ENCODE measurements at places on chromosomes 6 and 20. TPM values are rescaled to one million over a fixed set of nuclear protein-coding genes. Genes with fewer than 3 reads are reported as not detected.

- no peak for DNase-seq
Measured at GRCh38 chr6:126180585-126180984, 159.3 kb upstream of the CENPW start.

- DNase-seq, result no peak
Measured at GRCh38 chr6:91705646-91706045, 1118.8 kb upstream of the MAP3K7 start.

- no peak for DNase-seq
Measured at GRCh38 chr20:61279621-61280150, 27.6 kb downstream of the CDH4 start.

DNA sequence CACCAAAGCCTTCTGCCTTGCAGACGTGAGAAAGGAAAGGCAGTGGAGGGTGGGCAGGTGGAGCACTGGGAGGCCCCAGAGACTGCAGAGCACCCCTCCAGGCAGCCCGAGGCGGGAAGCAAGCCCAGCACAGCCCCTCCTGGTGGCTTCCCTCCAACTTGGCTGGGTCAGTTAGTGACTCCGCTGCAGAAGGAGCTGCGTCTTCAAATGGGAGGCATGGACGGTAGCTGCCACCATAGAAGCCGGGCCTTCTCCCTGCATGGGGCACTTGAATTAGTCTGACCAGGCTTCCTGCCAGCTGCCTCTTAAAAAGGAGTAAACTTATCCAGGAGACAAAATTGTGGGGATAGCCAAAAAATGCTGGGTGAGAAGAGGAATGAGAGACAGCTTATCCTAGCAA is 88.0 kb upstream of the RPS6KA2 start:
- no peak for DNase-seq

DNA sequence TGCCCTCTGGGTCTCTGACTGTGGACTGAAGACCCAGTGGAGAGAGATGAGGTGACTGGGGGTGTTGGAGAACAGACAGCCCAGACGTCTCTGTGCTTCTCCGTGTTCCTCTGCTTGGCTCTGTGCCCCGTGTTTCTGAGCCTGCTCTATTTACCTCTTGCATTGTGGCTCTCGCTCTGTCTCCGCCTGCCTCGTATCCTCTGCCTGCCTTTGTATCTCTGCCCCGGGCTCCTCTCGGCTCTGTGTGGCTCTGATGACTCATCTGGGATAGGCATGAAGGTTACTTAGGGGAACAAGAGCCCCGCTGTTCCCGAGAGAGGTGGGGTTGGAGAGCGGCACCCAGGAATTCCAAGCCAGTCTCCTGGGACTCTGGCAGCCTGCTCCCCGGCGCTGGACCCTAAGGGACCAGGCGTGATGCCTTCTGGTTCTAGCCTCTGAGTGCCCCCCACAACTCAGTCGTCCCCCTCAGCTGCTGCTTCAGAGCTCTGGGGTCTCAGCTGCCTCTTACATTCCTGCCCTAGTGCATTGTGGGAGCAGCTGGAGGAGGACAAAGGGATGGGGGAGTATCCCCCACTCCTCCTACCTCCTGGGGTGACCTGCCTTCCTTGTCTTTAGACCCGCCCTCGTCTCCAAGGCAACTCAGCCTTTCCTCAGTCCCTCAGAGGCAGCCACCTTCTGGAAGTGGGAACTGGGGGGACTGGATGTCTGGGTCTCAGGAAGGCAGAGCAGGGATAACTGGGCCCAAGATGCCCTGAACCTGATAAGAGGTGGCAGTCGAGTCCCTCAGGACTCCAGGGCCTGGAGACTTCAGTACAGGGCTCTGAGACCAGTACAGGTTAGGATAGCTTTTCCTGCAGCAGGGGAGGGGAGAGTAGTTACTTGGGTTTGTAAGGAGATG is 1.9 kb downstream of the DDR1 start:
- no peak for DNase-seq

DNA sequence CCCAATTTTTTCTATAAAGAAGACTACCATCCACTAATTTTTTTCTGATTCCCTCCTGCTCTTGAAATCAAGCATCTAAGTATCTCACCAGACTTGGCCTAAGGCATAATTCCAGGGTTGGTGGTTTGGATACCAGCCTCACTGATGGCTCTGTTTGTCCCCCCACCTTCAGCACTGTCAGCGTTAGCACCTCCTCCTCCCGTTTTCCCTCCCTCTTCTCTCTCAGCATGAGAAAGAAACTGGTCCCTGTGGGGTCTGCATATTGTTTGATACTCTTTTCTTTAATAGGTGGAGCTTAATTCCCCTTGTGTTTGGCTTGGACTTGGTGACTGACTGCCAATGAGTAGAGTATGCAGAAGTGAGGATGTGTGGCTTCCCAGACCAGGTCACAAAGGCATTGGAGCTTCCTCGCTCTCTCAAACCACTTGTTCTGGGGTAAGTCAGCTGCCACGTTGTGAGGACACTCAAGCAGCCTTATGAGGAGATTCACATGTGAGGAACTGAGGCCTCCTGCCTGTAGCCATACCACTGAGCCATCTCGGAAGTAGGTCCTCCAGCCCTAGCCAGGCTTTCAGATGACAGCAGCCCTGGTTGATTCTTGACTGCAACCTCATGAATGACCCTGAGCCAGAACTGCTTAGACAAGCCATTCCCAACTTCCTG is 65.2 kb downstream of the RIOK1 start:
- DNase-seq, result no peak

- DNase-seq, result no peak
Measured at GRCh38 chr20:11431621-11432020, 486.1 kb upstream of the BTBD3 start.

- DNase-seq, result no peak
Measured at GRCh38 chr20:16007962-16008361, 565.3 kb downstream of the KIF16B start.

GRCh38 chr20:32520927-32521203 is 64.3 kb downstream of the NOL4L start:
- no peak for DNase-seq

- DNase-seq, result no peak
Measured at GRCh38 chr20:56422076-56422823, 10.2 kb downstream of the CASS4 start.

- peak; percentile 31 for DNase-seq
Measured at GRCh38 chr20:38109591-38110524, 55.2 kb downstream of the TGM2 start.

GRCh38 chr6:106757722-106758467 is 128.5 kb downstream of the QRSL1 start:
- DNase-seq, result no peak

GRCh38 chr6:140230282-140230681 is 855.8 kb upstream of the CITED2 start:
- DNase-seq, result no peak

GRCh38 chr6:127365874-127366273 is 22.5 kb upstream of the ECHDC1 start:
- no peak for DNase-seq

DNA sequence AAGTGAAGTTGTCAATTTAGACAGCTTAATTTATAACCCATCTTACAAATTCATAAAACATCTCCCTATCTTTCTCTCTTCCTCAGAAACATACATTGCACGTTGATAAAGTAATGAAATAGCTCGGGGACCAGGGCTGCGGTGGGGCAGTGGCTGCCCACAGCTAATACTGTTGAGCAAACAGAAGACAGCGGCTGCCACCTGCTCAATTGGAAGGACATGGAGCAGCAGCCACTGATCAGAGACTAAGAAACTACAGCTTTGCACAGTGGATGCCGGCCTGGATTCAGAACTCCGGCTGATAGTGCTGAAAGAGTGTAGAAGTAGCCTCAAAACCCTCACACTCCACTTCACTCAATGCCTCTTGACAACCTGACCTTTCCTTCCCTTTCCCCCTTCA is 157.9 kb upstream of the PDE10A start:
- no peak for DNase-seq

- DNase-seq, result no peak
Measured at GRCh38 chr6:86502497-86502896, 434.8 kb upstream of the HTR1E start.

GRCh38 chr20:53635221-53635620 is 41.6 kb upstream of the ZNF217 start:
- no peak for DNase-seq

DNA sequence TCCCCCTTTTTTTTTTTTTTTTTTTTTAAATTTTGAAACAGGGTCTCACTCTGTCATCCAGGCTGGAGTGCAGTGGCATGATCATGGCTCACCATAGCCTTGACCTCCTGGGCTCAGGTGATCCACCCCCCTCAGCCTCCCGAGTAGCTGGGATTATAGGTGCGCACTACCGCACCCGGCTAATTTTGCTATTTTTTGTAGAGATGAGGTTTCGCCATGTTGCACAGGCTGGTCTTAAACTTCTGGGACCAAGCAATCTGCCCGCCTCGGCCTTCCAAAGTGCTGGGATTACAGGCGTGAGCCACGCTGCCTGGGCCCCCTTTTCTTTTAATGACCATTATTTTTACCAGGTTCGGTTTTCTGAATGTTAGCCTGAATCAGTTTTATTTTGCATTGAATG is 5.0 kb upstream of the FAM209A start:
- no peak for DNase-seq

GRCh38 chr20:56842056-56842455 is 212.9 kb downstream of the TFAP2C start:
- no peak for DNase-seq

DNA sequence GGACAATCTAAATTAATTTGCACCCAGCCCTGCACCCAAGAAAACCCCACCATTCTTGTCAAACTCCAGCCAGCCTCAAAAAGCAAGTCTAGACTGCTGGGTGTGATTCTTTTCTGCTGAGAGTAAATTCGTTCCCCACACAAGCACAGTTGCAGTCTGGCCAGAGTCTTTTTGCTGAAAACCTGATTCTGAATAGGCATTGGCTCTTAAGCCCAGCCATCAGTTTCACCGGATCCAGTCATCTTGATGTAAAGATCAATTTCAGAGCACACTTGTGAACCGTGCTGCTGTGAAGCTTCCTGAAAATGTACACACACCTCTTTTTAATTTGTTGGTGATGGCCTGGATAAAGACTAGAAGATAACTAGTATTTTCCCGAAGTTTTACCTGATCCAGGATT is 159.4 kb upstream of the GGTLC1 start:
- DNase-seq, result no peak

DNA sequence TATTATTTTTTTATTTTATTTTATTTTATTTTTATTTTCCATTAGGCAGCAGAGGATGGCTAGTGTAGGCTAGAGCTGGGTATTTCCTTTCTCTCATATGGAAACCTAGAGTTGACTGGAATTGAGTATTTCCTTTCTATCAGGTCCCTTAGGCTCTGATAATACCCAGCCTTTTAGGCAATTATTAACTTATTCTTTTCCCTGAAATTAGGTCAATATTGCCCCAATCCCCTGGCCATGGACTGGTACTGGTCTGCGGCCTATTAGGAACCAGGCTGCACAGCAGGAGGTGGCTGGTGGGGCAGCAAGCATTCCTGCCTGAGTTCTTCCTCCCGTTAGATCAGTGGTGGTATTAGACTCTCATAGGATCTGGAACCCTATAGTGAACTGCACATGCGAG is 632.2 kb downstream of the TENT5A start:
- DNase-seq, result no peak

DNA sequence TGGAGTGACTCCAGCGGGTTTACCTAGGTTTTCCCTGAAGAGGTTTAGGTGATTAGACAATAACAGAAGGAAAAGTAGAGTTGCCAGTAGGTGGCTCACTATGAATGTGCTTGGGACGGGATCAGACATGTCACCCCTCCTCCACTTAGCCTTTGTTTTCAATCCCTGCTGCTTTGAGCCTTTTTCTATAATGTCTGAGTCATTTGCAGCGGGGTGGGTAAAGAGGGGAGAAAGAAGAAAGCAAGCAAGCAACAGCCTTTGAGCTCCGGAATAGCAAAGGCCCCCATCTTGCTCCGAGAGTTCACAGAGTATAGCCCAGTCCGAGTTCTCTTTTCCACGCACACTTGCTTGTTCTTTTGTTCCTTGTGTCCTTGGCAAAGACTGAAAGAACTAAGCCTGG is 129.1 kb downstream of the PACRG start:
- DNase-seq, result no peak

GRCh38 chr20:14497004-14497403 is 159.6 kb upstream of the FLRT3 start:
- DNase-seq, result no peak

DNA sequence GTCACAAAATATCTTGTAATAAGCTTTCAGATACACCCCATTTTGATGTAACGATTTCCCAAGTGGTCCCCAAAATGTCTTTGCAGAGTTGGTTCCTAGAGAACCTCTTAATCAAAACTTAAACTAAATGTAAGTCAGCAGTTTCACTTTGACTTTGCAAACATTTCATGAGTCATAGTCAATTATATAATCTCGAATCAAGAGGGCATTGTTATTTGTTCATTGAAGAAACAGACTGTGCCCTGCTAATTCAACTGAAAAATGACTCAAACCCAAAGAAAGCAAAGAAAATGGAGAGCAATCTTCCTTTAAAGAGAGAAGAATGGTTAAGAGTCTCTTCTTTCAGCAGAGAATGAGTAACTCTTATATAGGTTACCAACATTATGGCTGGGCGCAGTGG is 58.3 kb downstream of the IPCEF1 start:
- no peak for DNase-seq

GRCh38 chr6:162184465-162184864 is 543.1 kb downstream of the PRKN start:
- no peak for DNase-seq

GRCh38 chr6:145608850-145609249 is 126.5 kb downstream of the EPM2A start:
- no peak for DNase-seq

DNA sequence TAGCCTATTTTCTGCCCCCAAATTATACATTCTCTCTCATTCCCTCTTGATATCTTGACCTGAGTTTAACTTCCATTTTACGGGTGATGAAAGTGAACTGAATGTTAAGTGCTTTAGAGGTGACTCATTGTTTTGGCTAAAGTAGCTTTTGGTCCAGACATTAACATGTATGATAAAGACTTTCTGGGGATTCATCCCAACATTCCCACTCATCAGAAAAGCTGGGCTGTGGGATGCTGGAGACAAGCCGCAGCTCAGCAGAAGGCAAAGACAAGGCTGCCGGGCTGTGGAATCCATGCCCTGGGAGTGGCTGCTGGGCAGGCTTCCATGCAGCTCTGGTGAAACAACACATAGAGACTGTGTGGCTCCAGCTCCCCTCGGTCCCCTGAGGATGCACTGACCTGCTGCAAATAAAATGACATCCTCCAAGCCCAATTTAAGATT is 89.9 kb upstream of the SYNDIG1 start:
- no peak for DNase-seq

DNA sequence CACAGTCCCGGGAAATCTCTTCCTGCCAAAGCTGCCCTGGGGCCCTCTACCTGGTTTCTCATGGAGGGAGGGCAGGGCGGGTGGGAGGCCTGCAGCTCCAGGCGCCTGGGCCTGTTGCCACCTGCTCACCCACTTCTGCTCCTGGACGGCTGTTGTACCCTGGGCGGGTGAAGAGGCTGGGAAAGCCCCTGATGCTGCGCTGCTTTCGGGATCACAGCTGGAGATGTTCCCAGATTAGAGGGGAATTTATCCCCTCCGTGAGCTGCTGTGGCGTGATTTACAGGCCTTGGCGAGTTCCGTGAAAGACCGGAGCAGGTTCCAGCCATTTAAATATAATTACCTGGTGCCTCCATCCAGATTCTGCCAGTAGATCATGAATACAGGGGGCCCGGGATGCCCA is 12.3 kb upstream of the VSTM2L start:
- no peak for DNase-seq

GRCh38 chr20:37385176-37385575 is 39.2 kb downstream of the SRC start:
- DNase-seq, result no peak

YWHAB gene
- total RNA-seq, result 163 TPM

TMEM244 gene
- not detected for total RNA-seq

CNKSR3 gene
- total RNA-seq, result not detected

HAO1 gene
- not detected for total RNA-seq

GSTA3 gene
- not detected for total RNA-seq

NT5DC1 gene
- 24.2 TPM for total RNA-seq

ACSS2 gene
- total RNA-seq, result 15.6 TPM

PLCB1 gene
- 5.6 TPM for total RNA-seq

MUCL3 gene
- not detected for total RNA-seq

ADGB gene
- total RNA-seq, result not detected

MAS1 gene
- total RNA-seq, result not detected
